ENCODE measurements at places on chromosomes 1 and 21. TPM values are rescaled to one million over a fixed set of nuclear protein-coding genes. Genes with fewer than 3 reads are reported as not detected.

Gene PLEKHN1
- 4.6 TPM for total RNA-seq

Gene USH2A
- not detected for total RNA-seq

Gene S100A7
- 0.37 TPM for total RNA-seq

Gene LCE6A
- total RNA-seq = 0.18 TPM

Gene SYTL1
- total RNA-seq = 42.3 TPM

Gene TDRD5
- total RNA-seq = not detected

Gene GCSAML
- total RNA-seq = not detected

Gene FCER1A
- not detected for total RNA-seq

Gene VPS26C
- 43.7 TPM for total RNA-seq

Gene PAX7
- not detected for total RNA-seq

Gene KDF1
- 32.8 TPM for total RNA-seq

Gene HLX
- not detected for total RNA-seq

Measured in foreskin keratinocyte (primary cell).